Hematopoietic multipotent progenitor cell treated with erythropoietin and hydrocortisone succinate and interleukin-3 and kit ligand, for 15 days (in vitro differentiated cells): ENCODE measurements at places on chromosomes 5 and 9.

DNA sequence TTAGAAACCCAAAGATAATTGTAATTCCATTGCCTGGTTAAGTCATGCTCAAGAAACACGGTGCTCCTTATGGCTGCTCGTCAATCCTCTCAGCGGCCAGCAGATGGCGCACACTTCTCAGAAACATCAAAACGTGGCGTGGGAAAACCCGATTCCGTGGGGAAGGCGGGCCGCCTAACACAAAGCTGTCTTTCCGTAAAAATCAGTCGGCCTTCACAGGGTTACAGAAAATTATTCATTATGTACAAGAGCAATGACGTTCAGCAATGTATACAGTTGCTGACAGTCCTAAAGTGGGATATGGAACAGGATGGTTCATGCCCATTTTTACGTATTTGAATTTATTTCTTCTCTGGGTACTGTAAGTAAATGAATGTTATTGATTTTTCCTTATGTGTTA, 83.5 kb downstream of the PDE4D start:
- DNase-seq: peak; percentile 52

DNA sequence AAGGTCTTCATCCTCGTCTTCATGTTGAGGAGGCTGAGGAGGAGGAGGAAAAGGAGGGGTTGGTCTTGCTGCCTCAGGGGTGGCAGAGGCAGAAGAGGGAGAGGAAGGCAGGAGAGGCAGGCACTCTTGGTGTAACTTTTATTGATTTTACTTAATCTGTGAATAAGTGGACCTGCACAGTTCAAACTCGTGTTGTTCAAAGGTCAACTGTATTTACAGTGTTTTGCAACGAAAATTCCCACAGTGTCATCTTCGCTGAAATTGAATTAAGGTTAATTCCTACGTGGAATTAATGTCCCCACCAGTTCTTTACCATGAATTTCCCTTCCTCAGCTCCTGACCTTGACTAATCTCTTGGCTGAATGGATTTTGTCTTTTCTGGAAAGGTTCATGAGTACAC, 21.2 kb upstream of the ENHO start:
- DNase-seq: no peak

GRCh38 chr5:117872798-117873368, 1115.5 kb downstream of the DTWD2 start:
- no peak for DNase-seq

DNA sequence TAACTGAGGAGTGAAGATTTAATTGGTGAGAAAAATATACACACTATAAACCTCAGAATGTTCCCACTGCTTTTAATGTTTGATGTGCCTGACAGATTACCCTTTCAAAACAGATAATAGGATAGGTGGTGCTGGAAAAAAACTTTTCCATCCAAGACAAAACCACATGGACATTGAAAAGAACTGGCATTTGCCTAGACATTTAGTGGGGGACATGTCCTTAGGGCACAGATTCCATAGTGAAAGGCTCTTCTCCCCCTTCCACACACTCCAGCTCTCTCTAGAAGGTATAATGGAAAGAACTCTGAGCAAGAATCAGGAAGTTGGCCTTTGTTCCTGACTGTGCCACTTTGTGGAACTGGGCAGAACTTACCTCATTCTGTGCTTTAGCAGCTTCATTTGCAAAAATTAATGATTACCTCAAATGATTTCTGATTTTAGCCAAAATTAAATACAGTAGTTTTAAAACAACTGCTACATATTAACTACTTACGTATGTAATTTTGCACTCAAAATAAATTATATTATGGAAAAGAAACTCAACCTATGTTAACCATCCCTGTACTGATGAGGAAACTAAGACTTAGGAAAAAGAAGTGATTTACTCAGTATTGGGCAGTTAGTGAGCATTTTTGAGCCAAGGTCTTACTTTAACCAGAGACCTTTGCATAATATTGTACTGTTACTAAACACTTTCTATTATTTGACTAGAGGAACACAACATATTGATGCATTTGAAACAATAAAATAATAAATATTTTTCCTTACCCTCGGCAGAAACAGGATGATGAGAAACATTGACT, 43.3 kb downstream of the TMC1 start:
- DNase-seq: no peak

DNA sequence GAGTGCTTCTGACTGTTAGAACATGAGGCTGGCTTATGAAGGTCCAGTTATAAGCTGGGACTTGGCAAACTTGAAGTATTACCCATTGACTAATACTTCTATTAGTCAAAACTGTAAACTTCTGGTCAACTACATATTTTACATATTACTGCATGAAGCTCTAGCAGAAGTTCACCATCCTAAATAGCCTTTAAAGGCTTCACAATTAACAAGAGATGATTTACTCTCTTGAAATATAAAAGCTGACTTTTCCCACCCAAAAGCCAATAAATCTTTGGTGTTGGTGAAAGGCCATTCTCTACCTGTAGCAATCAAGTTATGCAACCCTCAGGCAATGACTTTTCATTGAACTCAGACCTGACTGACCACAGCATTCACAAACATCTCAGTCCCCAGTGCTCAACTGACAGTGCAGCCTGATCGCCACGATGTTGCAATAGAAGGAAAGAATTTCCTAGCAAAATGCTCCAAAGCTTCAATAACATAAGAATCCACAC, 345.6 kb downstream of the EBF1 start:
- no peak for DNase-seq

- DNase-seq: no peak
These were observed 136.3 kb downstream of the MED27 start for GRCh38 chr9:131943351-131943841.

- no peak for DNase-seq
These were observed 22.6 kb downstream of the RMI1 start for GRCh38 chr9:84003246-84003645.

DNA sequence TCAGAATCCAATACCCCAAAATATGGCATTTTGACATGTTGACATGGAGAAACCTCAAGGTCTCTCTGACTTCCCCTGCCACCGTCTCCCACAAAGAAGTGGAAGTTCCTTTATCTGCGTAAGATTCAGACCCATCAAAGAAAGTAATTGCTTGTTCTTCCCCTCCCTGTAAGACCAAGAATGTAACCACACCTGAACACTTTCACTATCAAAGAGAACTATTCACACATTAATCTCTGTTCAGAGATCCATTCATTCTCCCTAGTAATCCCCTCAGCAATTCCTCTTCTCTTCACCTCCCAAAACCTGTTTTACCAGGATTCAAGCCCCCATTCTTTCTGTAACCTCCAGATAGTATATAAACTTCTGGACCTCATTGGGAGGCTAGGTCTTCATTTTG, 4.1 kb upstream of the SLC1A1 start:
- DNase-seq: no peak

DNA sequence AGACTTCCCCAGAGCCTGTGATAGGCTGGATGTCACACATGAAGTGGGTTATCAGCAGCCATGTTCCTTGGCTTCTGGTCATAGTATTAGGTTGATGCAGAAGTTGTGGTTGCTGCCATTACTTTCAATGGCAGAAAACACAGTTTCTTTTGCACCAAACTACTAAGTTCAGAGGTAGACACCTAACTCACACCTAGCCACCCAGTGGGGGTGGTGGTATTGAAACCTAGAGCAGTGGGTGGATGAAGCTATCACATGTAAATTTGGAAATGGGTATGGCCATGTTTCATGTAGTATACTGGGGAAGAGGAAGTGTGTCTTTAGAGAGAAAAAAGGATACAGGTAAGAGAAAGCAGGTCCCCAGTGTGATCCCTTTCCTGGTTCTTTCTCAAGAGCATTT, 347.9 kb upstream of the SEMA6A start:
- DNase-seq: no peak

- DNase-seq: no peak
These were observed 4.1 kb downstream of the NR6A1 start for GRCh38 chr9:124766815-124767554.

DNA sequence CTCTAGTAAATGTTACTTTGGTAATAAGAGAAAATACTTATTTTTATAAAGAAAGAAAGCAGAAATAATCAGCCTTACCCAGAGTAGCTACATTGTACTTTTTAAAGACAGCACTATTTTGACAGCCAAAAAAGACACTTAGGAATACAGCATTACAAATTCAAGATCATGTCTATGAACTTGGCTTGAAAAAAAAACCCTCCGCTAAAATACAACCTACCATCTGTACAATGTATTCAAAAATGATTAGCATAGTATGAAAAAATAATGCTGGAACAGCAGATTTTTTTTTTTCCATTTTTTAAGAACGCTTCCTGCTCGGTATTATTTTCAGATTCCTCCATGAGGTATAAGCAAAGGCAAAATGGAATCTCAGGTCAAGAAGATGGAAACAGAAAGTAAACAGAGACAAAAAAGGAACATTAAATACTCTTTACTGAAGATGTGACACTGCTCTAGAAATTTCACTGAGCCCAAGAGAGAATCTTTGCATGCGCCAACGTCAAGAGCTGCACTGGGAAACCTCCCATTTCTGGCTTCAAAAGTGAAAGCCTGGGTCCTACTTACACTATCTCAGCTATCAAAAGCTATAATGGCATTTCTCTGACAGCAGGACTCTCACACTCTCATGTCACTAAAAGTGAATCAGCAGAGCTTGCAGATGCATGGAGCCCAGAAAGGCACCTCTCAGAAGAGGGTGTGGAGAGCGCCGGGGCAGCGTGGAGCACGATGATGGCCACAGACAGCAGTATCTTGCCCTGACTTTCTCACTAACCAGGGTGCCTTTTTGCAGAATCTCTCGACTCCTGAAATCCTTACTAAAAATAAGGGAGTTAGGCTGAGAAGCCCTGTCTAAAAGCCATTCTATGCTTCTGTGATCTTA, 167.4 kb downstream of the ELAVL2 start:
- no peak for DNase-seq

DNA sequence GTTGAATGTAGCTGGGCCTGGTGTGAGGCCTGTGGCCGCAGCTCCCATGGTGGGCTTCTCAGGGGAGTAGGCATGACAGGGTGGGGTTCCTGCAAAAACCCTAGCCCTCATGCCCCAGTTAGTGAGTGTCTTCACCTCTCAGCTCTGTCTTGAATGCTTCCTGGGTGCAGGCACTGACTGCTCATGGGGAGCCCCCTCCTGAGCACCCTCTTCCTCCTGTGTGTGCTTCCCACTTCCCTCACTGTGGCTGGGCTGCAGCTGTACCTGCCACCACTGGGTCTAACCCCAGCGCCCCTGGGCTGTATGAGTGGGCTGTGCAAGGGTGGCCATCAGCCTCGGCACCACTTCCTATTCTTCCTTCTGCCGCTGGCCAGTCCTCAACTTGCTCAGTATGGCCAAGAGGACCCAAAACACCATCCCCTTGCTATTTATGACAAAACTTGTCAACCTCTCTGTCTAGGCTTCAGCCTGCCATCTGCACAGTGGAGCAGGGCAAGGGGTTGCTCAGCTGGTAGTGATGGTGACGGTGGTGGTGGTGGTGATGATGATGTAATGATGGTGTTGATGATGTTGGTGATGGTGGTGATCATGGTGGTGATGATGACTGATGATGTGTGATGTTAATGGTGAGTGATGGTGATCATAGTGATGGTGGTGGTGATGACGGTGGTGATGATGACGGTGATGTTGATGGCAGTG, 67.5 kb downstream of the RXRA start:
- no peak for DNase-seq

- DNase-seq: no peak
These were observed 15.9 kb downstream of the SCAMP1 start for GRCh38 chr5:78376315-78376714.

- no peak for DNase-seq
These were observed 91.2 kb downstream of the ZNF474 start for GRCh38 chr5:122220511-122220910.

DNA sequence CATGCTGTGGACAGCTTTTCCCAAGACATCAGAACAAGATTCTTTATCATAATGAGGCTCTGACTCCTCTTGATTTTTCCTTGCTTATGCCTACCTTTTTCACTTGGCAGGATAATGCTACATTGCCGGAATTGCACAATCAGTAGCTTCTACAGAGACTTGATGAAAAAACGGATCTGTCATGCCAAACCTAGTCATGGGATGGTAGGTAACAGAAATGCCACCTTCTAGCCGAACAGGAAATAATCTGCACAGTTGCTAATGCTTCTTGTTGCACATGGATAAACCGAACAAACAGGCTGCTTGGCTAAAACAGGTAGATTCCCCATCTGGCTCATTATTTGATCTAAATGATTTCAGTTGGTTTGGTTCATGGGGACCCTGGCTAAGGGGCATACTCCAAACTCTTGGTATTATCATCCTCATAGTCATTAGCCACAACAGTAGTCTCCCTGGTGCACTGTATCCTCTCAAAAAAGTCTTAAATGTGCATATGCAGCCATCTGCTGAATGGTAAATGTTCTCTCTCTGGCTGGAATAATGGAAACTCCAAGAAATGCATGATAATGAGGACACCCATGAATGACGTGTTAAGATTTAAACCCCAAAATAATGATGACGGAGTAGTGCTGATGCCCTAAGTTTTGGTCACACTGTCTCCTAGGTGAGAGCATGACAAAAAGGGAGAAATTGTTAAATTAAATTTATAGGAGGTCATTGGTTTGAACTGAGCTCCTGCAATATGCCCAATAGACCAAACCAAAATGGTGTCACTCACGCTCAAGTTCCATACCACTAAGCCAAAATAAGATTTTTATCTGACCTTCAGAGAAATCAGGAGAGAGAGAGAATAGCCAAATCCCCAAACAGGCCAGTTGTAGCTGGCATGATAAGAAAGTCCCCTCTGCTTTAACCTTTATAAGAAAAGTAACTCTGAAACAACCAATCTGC, 47.0 kb downstream of the RAPGEF1 start:
- no peak for DNase-seq

DNA sequence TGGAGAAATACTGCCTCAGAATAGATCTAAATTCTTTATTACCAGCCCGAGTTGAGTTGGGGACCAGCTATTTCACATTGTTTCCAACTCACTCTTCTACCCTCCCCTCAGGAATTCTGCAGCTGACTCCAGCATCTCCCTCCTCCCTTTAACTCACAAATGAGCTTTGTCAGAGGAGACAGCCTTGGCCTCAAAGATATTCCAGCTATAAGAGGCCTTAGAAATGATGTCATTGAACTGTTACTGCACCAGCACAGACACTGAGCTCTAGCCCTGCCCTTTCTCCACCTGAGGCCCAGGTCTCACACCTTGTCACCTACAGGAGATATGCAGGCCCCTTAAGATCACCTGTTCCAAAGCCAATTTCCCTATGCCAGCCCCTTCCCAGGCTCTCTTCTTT, 78.4 kb upstream of the ATP10B start:
- no peak for DNase-seq

GRCh38 chr5:135654761-135655467, 76.1 kb upstream of the CXCL14 start:
- no peak for DNase-seq
